T-helper 17 cell (primary cell): ENCODE measurements at places on chromosomes 2 and 18.

DNA sequence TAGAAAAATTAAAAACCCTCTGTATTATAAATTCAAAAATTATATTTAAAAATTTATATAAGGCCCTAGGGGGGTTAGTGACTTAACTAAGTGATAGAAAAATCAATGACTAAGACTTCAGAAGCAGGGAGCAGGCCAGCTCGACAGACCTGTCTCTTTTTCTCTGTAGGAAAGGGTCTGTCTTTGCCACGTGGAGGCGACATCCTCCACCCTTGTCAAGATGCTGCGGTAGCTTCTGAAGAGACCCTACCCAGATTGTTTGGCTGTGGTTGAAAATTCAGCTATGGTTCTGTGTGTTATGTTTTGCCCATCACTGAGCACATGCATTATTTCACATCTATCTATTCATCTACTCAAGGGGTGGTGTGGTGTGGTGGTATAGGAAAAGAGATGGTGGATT is 8.2 kb upstream of the SLC4A3 start:
- no peak for DNase-seq

- no peak for DNase-seq
Observed at GRCh38 chr2:121217627-121218026, 67.4 kb downstream of the TFCP2L1 start.

DNA sequence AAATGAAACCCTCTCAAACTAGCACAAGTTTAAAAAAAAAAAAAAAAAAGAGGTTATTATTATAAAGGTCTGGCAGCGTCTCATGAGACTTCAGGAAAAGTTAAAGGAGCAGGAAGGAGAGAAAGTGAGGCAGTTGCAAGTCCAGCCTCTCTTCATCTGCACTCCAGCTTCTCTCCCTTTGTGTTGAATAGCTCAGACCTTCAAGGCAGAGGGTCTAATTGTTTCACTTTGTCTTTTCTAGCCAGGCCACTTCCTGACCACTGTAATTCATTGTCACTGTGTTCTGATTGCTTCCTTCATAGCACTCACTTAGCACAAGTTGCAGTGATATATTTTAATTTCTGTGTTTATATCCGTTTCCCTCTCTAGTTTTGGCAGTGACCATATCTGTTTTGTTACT is 99.9 kb downstream of the SPATS2L start:
- no peak for DNase-seq

- DNase-seq: no peak
Observed at GRCh38 chr2:186503827-186504606, 18.0 kb downstream of the ZC3H15 start.

DNA sequence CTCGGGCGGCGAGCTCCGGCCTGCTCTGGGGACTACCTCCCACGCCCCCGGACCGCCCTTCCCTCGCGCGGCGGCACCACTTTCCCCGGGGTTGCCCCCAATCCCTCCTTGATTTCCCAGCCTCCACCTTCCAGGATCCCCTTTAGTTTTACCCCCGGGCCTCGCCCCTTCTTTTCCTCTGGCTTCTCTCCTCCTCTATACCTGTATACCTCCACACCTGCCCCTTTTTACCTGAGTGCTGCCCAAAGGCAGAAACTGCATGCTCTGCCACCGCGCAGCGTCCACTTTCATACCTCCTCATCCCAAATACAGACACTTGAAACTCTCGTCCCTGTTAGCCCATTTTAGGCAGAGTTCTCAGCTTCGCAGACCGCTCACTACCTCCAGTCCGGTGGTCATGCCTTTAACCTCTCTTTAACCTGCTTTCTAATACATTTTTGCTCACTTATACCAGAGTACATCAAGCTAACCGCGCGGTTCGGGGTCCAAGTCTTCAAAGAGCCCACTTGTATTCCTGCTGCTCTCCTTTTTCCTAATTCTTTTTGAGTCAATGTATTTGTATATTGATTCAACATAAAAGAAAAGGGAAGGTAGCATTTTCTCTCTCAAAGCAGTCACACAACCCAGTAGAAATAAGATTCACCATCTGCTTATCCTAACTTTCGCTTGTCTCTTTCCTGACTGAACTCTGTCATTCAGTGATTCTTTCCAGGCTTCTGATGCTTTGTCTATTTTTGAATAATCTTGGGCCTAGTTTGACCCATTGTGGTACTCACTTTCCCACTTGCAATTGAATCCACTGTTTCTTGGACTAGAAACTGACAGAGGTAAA is 901 bp downstream of the SPOPL start:
- no peak for DNase-seq

- DNase-seq: no peak
Observed at GRCh38 chr18:23502516-23503037, 734 bp upstream of the RMC1 start.

DNA sequence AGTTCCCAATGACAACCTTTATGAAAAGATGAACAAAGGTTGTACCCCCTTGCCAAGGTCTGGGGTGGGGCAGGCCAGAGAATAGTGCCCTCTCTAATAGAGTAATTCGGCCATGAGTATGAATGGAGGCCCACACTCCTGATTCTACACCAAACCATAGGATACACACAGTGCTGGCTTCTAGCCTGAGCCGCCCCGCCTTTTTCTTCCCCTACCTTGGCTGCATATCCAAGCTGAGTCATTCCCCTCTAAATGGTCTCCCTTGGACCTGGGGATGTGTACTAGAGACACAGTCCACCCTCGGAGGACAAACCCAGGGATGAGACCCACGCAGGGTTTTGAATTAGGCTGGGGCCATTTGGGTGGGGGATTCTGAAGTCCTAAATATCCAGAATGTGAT is 107.2 kb upstream of the CAPN13 start:
- no peak for DNase-seq

GRCh38 chr2:72579591-72580180 is 246.1 kb downstream of the EXOC6B start:
- DNase-seq: no peak

GRCh38 chr18:77114415-77115191 is 18.0 kb downstream of the MBP start:
- DNase-seq: no peak

- DNase-seq: no peak
Observed at GRCh38 chr2:132659331-132659730, 10.7 kb downstream of the LYPD1 start.

DNA sequence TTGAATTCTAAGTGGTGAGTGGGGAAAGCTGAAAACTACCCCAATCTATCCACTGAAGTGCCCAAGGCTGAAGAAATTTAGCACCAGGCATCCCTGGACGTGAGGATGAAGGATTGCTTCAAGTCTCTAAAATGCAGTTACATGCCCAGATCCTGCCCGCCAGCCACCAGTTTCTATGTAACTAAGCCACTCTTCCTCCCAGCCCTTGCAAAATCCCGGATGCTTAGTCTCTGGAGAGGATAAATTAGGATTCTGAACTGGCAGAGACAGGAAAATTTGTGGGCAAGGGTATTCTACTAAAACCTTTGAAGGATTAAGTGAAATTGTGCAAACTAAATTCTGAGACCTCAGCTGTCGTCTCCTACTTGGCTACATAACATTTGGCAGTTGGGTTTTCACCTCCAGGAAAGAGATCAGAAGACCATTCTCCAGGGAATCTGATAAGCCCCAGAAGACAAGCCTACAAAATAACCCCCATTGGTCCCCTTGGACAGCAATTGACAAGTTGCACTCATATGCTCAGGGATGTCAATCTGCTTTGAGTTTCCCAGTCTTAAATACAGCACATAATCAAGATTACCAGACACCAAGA is 93.9 kb upstream of the CD226 start:
- no peak for DNase-seq

DNA sequence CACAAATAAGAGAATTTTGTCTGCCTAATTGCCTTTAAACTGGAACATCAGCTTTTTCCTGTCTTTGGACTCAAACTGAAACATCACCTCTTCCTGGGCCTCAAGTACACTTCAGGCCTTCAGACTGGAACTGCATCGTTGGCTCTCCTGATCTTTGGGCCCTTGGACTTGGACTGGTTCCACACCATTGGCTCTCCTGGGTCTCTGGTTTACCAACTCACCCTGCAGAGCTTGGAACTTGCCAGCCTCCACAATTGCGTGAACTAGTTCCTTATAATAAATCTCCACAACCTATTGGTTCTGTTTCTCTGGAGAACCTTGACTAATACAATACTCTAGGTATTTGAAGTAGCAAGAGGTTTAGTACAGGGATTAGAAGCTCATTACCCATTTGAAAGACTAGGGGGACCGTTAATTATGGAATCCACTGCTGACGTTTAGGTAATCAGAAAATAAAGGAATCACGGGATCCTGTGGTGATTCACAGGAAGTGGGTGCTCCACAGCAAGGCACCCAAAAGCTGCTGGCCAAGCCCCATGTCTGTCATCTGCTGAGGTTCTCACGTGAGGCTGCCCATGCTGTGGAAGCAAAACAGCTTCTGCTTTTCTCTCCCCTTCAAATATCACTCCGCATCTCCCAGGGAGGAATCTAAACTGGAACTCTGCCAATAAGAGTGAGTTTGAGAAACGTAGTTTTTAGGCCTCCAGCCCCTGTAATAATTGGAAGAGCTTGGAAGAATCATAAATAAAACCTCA is 20.0 kb upstream of the SGPP2 start:
- DNase-seq: no peak

GRCh38 chr2:20625491-20626391 is 25.2 kb downstream of the HS1BP3 start:
- DNase-seq: no peak

GRCh38 chr2:106963156-106963555 is 77.2 kb upstream of the ST6GAL2 start:
- no peak for DNase-seq

DNA sequence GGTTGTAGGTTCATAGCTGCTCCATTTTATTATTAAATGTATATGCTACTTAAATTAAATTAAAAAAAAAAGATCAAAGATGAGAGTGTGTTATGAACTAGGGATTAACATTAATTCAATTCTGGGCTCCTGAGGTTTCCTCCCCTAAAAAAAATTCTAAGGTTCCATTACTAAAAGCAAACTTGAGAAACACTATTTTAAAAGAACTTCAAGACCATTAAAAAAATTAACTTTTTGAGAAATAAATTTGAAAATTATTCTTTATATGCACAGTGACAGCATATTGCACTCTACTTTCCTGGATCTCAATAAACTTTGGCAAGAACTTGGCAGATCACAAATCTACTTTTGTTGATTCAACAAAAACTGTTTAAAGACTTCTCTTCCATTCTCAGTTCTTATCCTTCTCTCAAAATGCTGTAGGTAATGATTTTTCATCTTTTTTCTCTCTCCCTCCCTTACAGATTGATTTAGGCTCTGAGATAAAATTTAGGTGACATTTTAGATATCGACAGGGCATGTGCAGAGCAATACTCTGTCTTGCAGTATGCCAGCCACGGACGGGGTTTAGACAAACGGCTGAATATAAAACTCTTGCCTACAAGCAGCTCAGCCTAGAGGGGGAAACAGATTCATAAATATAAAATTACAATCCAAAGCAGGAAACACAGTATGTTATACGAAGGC is 592 bp upstream of the MARS2 start:
- no peak for DNase-seq

- no peak for DNase-seq
Observed at GRCh38 chr2:61183795-61184194, 21.8 kb downstream of the C2orf74 start.

DNA sequence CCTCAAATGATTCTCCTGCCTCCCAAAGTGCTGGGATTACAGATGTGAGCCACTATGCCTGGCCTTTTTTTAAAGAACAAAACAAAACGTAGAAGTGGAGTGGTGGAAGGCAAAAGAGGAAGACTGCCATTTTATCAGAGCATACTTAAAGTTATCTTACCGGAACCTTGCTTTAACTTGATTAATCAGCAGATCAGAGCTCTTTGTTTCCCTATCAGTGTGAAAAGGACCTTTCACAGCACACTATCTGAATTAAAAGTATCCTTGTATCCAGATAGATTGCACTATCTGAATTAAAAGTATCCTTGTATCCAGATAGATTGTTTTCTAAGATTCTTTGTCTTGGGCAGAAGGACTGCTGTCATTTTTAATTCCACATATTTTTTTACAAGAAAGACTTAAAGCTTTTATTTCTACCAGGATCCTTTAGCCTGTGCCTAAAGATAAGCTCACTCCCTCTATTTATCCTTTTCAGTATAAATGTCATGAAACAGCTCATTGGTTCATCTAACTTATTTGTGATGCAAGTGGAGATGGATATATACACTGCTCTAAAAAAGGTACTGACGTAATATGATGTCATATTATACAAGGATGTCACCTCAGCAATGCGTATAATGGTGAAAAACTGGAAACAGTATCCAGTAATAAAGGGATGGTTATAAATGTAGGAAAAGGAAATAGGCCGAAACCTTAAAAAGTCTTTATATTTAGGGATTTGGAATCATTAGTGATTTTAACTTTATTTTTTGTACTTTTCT is 17.8 kb downstream of the GMCL1 start:
- no peak for DNase-seq

DNA sequence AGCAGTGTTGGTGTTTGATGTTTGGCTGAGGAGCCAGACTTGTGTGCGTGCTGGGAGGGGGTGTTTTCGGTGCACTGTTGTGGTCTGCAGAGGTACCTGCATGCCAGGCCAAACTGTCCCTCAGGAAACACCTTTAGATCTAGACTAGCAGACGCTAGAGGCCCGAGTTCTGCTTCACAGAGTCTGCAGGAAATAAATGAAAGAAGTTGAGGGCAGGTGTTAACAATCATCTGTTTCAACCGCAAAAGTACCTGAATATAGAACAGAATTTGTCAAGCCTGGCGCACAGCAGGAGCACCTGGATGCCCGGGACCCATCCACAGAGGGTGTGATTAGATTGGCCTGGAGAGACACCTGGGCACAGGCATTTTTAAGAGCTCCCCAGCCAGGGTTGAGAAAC is 40.5 kb upstream of the REL start:
- DNase-seq: no peak

GRCh38 chr2:23513872-23514793 is 129.2 kb downstream of the KLHL29 start:
- no peak for DNase-seq

DNA sequence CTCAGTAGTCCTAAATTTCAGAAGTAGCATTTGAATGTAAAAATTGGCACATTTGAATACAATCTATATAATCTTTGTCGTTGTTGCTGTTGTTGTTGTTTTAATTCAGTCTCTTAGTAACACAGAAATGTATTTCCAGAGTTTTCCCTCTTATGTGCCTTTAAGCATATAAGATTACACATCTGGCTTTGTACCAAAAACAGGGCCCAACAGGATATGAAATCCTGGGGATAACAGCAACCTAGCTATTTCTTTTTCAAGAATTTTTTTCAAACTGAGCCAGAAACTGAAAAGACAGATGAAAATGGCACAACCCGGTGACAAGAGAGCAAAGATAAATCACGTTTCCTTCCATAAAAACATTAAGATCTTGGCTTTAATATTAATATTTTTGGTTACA is 906.7 kb downstream of the NRXN1 start:
- DNase-seq: no peak

DNA sequence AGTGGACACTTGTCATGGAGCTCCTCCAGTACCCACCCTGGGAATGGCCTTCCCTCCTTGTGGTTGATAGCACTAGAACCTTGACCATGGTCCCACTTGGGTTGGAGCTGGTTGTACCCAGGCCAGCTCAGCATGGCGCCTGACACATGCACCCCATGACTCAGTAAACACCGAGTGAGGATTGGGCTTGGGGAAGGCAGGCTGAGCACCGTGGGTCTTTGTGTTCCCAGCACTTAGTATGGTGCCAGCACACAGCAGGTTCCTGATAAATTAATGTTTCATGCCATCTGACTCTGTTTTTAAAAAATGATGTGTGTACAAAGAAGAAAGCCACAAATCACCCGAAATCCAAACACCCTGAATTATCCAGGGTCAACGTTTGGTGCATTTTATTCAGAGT is 69.8 kb downstream of the CIB4 start:
- DNase-seq: no peak

GRCh38 chr2:101111917-101112771 is 39.0 kb downstream of the TBC1D8 start:
- no peak for DNase-seq

GRCh38 chr2:188983427-188984064 is 9.4 kb downstream of the COL3A1 start:
- DNase-seq: no peak
